Pancreas (tissue), 10 donors: ENCODE measurements at places on chromosomes 16 and 17.

- no peak for DNase-seq
Measured at GRCh38 chr16:67910158-67910557, 17.1 kb downstream of the PSKH1 start.

DNA sequence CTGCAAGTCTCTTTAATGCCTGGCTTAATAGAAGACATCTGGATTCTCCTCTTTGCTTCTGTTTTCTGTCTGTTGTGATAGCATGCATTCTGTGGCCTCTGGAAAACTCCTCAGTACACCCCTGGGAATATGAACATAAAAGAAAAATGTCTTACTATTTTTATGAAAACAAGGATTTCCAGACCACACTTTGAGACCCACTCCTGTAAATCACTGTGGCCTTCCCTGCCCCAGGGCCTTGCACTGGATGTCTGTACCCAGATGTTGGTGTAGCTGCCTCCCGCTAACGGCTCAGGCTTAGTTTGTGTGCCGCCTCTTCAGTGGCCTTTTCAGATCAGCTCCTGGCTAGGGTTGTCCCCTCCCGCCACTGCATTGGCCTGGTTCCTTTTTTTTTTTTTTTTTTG, 126.6 kb downstream of the SOCS1 start:
- no peak for DNase-seq

DNA sequence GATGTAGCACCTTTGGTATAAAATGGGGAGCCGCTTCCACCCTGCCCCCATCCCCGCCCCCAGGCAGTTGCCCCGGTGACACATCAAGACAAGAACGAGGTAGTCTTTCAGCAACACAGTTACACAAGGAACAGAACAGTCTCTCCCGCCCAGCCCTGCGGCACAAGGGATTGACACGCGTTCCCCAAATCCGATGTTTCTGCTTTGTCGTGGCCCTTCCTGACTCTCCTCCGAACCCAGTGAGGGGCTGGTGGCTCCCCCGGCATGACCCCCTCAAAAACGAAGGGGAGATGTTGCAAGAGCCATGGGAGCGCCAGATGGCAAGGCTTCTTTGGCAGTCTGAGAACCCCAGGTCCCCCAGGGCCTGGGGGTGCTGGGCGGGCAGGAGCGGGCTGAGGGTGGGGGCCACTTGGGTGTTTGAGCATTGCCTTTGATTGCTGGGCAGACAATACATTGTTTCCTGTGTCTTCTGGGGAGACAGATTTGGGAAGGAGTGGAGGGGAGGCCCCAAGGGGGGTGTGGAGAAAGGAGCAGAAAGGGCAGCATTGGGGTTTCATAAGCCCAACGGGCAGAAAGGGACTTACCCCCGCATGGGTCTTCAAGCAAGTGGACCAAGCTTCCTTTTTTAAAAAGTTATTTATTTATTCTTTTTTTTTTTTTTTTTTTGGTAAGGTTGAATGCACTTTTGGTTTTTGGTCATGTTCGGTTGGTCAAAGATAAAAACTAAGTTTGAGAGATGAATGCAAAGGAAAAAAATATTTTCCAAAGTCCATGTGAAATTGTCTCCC, 16.6 kb downstream of the COL1A1 start:
- no peak for DNase-seq

- peak; percentile 45 for DNase-seq
Measured at GRCh38 chr17:7217113-7217987, 2.3 kb downstream of the DLG4 start.

GRCh38 chr17:30720013-30720471, 104.5 kb downstream of the CRLF3 start:
- peak; percentile 54 for DNase-seq

DNA sequence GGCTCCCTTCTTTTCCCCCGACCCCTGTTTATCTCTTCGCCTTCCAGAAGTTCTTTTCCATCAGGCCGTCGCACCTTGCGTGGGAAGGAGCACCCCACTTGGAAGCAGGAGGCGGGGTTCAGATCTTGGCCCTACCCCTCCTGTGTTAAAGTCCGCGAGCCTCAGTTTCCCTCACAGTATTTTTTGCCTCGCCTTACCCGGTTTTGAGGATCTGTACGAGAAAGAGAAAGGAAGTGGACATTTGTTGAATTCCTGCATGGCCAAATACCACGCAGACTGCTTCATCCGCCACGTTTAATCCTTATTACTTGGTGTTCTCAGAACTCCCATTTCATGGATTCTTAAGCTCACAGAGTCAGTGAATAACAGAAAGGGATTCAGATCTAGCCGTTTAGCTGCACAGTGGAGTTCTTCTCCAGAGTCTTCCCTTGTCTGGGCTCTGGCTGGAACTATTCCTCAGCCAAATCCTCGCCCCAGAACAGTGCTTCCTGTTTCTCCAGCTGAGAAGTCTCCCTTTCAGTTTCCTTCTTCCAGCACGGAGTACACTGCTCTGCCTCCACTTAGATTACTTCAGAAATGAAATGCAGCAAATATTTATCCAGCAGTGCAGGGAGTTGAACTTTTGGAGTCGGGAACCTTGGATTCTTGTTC, 590 bp downstream of the TMEM219 start:
- no peak for DNase-seq

DNA sequence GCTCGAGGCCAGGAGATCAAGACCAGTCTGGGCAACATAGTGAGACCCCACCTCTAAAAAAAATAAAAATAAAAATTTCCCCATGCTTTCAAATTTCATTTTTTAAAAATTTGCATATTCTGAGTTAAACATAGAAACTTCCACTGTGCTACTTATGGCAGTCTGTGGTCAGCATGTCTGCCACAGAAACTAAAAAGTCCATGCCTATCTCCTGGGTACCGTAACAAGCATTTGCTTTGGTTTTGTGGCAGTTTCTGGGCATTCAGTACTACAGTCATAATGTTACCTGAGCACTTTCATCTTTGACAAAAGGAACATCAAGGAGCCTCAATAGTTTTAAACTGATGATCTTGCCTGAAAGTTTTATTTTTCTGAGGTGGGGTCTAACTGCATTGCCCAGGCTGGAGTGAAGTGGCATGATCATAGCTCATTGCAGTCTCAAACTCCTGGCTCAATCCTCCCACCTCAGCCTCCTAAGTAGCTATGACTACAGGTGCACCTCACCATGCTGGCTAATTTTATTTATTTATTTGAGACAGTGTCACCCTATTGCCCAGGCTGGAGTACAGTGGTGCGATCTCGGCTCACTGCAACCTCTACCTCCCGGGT, 13.2 kb upstream of the ITGA2B start:
- no peak for DNase-seq

- no peak for DNase-seq
Measured at GRCh38 chr16:5837007-5837670, 739.5 kb upstream of the EEF2KMT start.

DNA sequence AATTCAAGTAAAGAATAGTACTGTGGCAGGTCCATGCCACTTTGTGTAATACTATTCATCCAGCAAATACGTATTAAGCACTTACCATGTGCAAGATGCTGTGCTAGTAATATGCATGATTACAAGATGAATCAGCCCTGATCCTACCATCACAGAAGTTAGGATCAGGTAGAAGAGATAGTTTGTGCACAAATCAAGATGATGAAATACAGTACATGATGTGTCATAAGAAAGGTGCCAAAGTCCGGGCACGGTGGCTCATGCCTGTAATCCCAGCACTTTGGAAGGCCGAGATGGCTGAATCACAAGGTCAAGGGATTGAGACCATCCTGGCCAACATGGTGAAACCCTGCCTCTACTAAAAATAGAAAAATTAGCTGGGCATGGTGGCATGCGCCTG, 10.9 kb downstream of the COG4 start:
- no peak for DNase-seq

DNA sequence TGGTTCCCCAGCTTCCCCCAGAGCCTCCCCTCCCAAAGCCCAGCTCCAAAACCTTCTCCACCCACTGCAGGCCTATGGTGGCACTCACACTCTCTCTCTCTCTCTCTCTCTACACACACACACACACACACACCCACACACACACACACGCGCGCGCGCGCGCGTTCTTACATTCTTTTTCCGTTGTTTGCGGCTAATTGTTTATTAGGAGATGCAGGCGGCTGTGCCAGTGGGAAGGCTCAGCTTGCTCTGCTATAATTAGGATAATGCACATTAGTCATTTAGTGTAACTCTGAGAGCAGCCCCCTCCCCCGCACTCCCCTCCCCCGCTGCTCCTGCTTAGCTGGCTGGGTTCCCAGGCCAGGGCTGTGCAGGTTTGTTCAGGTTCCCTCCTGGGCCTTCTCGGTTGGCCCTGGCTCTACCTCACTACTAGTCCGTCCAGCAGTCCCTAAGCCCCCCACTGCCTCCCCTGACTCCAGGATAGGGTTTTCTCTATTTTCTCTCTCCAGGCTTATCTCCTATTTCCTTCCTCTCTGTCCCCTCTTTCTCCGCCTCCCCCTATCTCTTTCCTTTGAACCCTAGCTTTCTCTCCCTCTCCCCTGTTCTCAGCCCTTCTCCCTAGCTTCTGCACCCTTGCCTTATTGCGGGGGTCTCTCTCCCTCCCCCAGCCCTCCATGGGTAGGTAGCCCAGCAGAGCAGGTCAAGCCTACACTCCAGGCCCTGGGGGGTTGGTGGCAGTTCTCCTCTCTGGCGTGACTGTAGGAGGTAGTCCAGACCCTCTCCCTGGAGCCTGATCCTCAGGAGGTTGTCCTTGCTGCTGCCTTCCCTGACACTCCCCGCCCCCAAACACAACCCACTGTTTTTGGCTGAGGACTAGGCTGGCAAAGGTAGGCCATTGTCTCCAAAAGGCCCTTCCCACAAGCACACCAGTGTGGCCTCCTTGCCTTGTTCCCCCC, 34.0 kb downstream of the TMEM132E start:
- DNase-seq, result no peak

DNA sequence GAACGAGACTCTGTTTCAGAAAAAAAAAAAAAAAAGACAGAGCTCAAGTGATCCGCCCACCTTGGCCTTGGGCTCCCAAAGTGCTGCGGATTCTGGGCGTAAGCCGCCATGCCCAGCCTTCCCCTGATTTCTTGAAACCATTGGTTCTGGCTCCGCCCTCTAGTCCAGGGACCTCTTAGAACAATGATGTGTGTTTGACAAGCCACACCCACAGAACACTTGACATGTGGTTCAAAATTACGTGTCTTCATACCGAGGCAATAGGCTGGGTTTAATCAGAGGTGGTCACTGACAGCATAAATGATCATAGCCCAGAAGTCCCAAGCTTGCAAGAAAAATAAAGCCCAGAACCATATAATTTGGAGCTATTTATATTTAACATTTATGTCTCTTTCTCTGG, 23.0 kb downstream of the KNOP1 start:
- DNase-seq, result no peak

GRCh38 chr17:37789021-37789565, 44.2 kb upstream of the HNF1B start:
- no peak for DNase-seq

DNA sequence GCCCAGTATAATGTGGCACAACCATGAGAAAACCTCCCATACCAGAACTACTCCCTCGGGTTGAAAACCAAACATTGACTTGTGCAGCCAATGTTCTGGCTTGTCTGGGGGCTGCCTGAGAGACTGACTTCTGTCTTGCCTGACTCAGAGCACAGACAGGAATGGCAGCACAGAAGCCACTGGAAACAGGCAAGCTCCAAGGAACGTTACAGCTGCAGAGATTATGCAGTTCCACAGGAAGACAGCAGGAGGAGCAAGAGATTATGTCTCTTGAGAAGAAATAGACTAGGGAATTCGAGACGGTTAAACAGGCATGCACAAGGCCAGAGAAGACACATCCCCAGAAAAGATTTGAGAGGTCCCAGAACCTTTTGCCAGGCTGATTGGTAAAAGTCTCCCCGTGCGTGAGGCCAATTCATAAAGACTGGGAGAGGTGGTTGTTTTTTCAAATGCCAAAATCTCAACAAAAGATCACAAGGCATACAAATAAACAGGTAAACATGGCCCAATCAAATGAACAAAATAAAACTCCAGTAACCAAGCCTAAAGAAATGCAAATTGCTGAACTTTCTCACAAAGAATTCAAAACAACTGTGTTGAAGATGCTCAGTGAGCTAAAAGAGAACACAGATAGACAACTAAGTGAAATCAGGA, 90.6 kb upstream of the CDH5 start:
- peak; percentile 48 for DNase-seq

- DNase-seq, result no peak
Measured at GRCh38 chr17:37338847-37339246, 36.9 kb upstream of the C17orf78 start.

GRCh38 chr17:19750835-19751234, 2.7 kb upstream of the ALDH3A1 start:
- no peak for DNase-seq
